Stimulated activated CD4-positive, alpha-beta T cell treated with anti-CD3 and anti-CD28 coated beads, Interleukin-1b, Interleukin-23, amount 100 ng/mL, for 1 hour (primary cell): ENCODE measurements at places on chromosomes 2 and 18.

DNA sequence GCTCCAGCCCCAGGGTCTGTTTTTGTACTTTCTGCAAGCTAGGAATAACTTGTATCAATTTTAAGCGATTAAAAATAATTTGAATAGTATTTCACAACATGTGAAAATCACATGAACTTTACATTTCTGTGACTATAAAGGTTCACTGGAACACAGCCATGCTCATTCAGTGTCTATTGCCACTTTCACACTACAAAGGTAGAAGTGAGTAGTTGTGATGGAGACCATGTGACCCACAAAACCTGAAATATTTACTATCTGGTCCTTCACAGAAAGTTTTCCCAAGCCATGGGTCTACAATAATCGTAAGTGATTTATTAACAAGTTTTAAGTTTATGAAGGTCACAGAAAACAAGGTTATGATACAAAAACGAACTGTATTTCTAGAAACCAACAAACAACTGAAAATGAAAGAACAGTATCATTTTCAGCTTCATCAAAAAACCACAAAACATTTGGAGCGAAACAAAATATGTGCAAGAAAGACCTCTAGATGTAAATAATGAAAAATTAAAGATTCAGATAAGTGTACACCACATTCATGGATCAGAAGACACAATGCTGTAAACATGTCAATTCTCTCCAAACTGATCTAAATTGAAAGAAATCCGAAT is 68.9 kb upstream of the DNER start:
- no peak for DNase-seq

- DNase-seq: no peak
Measured at GRCh38 chr2:156124458-156124857, 208.1 kb downstream of the NR4A2 start.

DNA sequence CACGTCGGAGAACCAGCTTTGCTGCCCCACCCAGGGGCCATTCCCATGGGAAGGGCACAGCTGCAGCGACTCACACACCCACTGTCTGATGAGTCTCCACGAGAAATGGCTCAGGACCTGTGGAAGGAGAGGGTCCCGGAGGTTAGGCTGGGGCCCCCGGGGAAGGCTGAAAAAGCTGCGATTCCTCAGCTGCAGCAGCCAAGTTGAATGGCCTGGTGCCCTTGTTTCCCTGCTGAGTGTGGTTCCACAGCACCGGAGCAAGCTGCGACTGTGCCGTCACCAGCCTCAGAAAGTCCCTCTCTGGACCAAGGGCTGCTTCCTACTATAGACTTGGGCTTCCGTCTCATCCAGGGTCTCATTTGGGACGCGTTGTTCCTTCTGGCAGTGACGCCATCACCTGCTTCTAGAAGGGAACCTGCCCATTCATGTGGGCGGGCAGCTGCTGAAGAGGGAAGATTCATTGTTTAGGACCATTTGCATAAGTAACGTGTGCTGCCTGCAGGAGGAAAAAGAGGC is 180.2 kb downstream of the INHBB start:
- DNase-seq: no peak

- DNase-seq: no peak
Measured at GRCh38 chr18:21735452-21736015, 5.1 kb upstream of the MIB1 start.

DNA sequence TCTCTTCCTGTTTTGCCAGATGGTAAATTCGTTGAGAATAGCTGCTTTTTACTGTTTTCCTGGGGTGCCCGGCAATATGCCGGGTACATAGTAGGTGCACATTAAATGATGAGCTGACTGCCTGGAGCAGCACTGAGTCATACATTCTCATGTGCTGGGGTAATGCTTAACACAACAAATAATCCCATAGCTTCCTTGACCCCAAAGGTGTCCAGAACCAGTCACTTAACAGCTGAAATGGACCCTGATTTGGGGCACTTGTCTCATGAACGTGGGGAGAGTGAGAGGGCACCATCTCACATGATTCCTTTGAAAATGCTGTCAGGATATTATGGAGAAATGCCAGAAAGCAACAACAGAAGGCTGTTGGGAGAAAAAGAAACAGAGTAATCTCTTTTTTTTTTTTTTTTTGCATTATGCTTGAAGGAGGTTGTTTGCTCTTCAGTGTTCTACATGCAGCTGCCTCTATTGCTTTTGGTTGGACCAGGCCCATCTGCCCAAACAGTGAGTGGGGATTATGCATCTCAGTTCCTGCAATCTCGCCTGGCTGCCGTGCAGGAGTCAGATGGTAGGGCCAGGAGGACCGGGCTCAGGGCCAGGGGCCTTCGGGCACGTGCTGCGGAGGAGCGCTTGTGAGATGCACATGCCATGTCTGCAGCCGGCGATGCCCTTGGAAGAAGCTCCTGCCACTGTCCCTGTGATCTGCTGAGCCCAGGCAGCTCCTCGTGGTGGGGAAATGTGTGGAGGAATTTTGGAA is 162.1 kb downstream of the SH3RF3 start:
- no peak for DNase-seq

DNA sequence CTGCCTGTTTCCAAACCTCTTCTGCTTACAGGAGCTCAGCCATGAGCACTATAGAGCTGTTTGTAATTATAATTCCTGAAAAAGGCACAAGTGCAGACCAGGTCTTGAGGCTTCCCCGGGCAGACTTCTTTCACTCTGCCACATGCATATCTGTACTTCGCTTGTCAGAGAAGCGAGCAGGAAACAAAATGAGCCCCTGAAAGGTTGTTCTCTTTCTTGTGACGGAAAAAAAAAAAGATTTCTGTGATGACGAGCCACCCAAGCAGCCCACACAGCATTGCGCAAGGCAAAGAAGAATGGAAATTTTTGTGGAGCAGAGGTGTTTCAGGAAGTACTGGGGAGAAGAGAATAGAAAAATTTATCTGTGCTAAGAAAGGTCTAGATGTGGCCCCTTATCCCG is 54.0 kb upstream of the LINC00305 start:
- DNase-seq: no peak
